Right cardiac atrium (tissue), 5 donors: ENCODE measurements at places on chromosomes 3 and 15.

DNA sequence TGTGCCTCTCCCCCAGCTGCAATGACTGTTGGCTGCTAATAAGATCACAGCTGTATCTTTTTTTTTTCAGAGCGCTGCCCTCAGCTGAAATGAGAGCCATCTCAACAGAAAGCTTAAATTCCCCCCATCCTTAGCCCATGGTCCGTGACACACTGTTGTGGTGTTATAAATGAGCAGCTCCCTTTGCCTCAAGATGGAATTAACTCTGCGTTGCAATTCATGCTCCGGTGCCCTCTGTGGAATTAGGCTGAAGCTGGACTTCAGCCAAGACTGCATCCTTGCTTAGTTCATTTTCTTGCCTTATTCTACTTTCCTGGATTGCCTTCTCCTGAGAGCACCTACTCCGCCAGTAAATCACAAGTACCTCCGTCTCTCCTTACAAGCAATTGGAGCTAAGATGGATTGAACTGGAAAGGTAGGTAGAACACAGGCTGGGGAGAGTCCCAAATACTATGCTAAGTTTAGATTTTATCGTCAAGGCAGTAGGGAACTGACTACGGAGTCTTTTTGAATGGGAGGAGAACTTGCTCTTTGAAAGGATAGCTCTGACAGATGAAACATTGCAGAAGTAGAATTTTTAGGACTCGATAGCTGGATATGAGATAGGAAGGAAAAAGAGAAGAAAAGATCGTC, 39.0 kb upstream of the THRB start:
- no peak for DNase-seq

- DNase-seq: peak; percentile 61
These were observed 48.8 kb downstream of the TIPARP start for GRCh38 chr3:156723182-156723619.

DNA sequence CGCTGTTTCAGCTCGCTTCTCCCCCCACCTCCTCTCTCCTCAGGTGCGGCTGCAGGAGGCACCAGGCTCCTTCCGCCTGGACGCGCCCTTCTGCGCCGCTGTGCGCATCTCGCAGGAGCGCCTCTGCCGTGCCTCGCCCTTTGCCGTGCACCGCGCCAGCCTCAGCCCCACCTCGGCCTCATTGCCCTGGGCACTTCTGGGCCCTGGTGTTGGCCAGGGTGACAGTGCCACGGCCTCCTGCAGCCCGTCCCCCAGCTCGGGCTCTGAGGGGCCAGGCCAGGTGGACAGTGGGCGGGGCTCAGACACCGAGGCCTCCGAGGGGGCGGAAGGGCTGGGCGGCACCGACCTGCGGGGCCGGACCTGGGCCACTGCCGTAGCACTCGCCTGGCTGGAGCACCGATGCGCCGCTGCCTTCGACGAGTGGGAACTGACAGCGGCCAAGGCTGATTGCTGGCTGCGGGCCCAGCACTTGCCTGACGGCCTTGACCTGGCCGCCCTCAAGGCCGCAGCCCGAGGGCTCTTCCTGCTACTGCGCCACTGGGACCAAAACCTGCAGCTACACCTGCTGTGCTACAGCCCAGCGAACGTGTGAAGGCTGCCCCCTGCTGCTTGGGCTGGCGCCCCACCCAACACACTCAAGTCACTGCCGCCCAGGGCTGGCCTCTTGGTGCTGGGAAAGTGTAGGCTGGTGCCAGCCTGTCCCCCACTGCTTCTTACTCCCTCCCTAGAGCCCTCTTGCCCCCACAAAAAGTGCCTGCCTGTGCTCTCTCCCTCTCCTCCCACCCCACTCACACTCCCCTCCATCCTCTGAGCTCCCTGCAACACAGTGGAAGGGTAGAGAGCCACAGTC, 7.1 kb downstream of the ALG3 start:
- DNase-seq: peak; percentile 76

GRCh38 chr3:168714609-168715240, 619.0 kb upstream of the GOLIM4 start:
- no peak for DNase-seq

- DNase-seq: no peak
These were observed 66.1 kb downstream of the MAP2K5 start for GRCh38 chr15:67608638-67608959.

- no peak for DNase-seq
These were observed 24.7 kb downstream of the NUDT16 start for GRCh38 chr3:131406274-131406673.

GRCh38 chr3:36832406-36832805, 68.1 kb upstream of the DCLK3 start:
- DNase-seq: no peak

- no peak for DNase-seq
These were observed 135.2 kb downstream of the ECT2 start for GRCh38 chr3:172885704-172886103.

- DNase-seq: peak; percentile 68
These were observed 24.5 kb upstream of the TRAK1 start for GRCh38 chr3:42066516-42067181.

GRCh38 chr15:68693071-68693470, 114.3 kb downstream of the CORO2B start:
- DNase-seq: no peak

- no peak for DNase-seq
These were observed 16.0 kb upstream of the MEGF11 start for GRCh38 chr15:66269326-66270090.

DNA sequence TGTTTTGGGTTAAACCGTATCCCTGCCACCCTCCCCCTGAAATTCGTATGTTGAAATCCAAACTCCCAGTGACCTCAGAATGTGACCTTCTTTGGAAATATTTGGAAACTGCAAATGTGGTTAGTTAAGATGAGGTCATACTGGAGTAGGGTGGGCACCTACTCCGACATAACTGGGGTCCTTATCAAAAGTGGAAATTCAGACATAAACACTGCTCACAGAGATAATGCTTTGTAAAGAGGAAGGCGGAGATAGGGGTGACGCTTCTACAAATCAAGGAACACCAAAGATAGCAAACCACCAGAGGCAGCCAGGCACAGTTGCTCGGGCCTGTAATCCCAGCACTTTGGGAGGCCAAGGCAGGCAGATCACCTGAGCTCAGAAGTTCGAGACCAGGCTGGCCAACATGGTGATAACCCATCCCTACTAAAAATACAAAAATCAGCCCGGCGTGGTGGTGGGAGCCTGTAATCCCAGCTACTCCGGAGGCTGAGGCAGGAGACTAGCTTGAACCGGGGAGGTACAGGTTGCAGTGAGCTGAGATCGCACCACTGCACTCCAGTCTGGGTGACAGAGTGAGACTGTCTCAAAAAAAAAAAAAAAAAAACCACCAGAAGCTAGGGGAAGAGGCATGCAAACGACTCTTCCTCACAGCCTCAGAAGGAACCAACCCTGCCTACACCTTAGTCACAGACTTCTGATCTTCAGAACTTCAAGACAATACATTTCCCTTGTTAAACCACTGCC, 51.1 kb upstream of the CHD2 start:
- DNase-seq: no peak

- no peak for DNase-seq
These were observed 39.6 kb upstream of the TBC1D23 start for GRCh38 chr3:100221159-100221558.

DNA sequence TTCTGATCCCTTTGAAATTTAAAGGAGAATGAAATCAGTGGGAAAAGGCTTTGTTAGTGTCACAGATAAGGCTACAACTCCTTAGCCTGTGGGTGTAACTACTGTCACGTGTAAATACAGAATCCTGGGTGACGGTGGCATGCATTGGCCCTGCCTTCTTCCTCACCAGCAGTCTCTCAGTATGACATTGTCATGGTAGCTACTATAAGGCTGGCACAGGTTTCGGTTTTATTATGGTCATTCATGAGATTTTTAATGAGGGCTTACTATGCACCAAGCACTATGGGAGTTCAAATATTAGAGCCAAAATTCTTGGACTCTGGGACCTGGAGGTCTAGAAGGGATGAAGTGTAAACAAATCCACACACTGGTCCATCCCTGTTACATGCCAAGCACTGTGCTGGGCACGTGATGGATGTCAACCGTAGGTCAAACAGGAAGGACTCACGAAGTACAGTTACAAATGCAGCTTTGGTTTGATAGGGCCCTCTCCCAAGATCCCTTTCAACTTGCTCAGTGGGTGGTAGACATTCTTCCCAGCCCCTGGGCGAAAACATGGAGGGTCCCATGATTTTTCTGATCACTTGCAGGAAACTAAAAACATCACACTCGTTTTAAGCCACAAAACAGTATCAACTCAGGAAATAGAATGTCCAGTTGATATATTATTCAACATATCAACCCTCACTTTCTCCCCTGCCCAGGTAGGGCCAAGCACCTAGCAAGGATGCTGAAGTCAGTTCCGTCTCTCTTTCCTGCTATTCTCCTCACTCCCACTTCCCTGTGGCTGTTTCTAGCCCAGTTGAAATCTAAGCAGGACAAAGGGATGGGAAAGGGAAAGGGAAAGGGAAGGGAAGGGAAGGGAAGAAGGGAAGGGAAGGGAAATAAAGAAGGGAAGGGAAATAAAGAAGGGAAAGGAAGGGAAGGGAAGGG, 25.3 kb downstream of the BFSP2 start:
- DNase-seq: no peak

- no peak for DNase-seq
These were observed 576 bp upstream of the RPAP1 start for GRCh38 chr15:41544650-41545015.

- peak; percentile 65 for DNase-seq
These were observed 692 bp downstream of the UBE2E2 start for GRCh38 chr3:23203708-23204330.

DNA sequence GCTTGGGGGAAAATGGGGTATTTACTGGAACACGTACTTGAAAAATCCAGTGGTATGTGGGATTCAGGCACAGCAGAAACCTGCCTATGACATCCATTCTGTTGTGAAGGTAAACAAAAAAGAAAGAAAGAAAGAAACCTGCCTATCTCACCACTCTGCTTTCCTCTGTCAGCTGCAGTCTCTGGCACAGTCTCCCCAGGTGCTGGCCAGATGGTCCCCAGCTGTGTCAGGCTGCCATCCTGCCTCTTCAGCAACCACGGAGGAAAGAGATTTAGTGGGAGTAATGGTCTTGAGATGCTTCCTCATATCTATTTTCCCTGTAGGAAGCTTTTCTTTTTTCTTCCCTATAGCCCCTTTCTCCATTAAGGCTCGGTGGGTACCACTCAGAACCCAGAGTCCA, 2.5 kb upstream of the PXYLP1 start:
- DNase-seq: no peak

DNA sequence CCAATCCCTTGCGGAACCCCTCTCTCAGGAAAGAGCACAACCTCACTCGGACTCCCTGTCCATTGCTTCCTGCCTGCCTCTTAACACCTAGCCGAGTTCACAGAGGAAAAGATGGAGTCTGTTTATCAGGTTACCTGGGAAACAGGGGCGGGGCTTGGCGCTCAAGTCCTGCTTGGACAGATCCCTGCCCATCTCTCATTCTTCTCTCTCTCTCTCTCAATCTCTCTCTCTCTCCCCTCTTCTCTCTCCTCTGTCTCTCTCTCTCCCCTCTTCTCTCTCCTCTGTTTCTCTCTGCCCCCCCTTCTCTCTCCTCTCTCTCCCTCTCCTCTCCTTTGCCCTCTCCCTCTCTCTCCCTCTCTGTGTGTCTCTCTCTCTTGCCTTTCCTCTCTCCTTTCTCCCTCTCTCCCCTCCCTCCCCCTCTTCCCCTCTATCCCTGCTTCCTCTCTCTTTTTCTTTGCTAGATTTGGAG, at the start of gene EFHB:
Gene EFHB, minus strand, starts transcription at position 120 of the 469 bp plus-strand sequence. CDS start 199 bp downstream, outside the sequence.
- DNase-seq: no peak

DNA sequence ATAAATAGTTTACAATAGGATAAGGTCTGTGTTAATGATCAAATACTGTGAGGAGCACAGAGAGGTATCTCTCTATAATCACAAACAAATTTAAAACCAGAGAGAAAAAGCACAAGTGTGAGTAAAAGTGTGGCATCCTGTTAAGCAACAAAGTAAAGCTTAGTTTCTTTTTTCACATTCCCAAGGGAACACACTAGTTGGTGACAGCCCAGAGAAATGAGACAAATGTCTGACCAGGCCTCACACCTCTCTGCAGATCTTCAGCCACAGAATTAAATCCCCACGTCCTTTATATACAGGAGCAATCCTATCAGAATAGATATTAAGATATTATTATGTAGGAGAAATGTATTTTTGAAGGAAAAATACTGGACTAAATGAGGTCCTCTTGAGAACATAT, 2.7 kb downstream of the FBN1 start:
- DNase-seq: no peak

DNA sequence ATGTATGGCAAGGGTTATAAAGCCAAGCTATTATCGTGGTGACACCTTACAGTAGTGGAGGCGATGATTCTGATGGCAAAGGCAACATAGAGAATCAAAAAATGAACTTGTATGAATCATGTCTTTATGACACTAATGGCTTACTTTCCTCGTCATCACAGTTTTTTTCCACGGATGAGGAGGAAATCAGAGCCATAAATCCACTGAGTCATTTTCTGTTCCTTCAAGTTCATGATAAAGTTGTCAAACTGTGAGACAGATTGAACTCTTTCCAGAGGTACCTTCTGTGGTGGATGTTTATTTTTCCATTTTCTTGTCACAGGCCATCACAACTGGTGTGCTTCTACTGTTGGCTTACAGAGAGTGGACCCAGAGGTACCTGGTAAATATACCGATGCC, 8.5 kb downstream of the TMEM212 start:
- no peak for DNase-seq

GRCh38 chr3:58434990-58435389, 1.4 kb upstream of the PDHB start:
- DNase-seq: no peak

DNA sequence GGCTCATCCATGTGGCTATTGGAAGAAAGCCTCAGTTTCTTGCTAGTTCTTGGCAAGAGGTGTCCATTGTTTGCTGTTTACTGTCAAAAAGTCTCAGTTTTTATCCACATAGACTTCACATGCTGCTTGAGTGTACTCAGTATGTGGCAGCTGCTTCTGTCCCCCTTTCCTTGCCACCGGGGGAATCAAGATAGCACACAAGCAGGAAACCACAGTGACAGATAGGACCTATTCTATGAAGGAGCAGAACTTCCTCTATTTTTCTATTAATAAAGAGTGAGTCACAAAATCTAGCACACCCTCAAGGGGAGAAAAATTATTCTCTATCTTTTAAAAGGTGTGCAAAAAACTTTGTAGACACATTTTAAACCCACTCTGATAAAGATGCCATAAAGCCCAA, 121.4 kb upstream of the GMNC start:
- no peak for DNase-seq

GRCh38 chr3:28077572-28077971, 163.8 kb upstream of the CMC1 start:
- peak; percentile 62 for DNase-seq
